ENCODE measurements at places on chromosomes 4 and X. TPM values are rescaled to one million over a fixed set of nuclear protein-coding genes. Genes with fewer than 3 reads are reported as not detected.

PRKG2 gene
- total RNA-seq, result not detected

CXXC4 gene
- total RNA-seq, result 0.04 TPM

ATOH1 gene
- total RNA-seq, result not detected

RAB41 gene
- total RNA-seq, result not detected

SGCB gene
- total RNA-seq, result 24.4 TPM
